Muscle of leg (tissue), 16 donors: ENCODE measurements at places on chromosomes 2 and 18. TPM values are rescaled to one million over a fixed set of nuclear protein-coding genes. Genes with fewer than 3 reads are reported as not detected.

CD226 gene
- total RNA-seq: 0.53 TPM

GRCh38 chr18:48090021-48090420 lies 159.6 kb upstream of the SMAD2 start:
- DNase-seq: no peak

DNA sequence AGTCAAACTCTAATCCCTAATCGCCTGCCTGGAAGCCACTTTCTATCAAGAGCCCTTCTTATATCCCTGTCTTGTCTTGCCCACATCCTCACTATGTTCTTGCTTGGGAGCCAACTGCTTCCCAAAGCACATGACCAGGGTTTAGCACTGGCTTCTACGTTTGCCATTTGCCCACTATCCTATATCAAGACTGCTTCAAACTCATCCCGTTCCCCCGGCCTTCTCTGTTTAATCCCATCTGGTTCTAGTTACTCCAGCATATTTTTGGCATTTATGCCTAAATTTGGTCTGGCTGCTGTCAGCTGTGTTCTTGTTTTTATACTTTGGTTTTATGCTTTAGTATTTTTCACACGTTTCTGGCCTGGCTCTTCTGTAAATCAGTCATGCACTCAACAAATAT lies 40.2 kb downstream of the POLR1A start:
- DNase-seq: peak; percentile 76

CHST9 gene
- total RNA-seq: 0.27 TPM

DNA sequence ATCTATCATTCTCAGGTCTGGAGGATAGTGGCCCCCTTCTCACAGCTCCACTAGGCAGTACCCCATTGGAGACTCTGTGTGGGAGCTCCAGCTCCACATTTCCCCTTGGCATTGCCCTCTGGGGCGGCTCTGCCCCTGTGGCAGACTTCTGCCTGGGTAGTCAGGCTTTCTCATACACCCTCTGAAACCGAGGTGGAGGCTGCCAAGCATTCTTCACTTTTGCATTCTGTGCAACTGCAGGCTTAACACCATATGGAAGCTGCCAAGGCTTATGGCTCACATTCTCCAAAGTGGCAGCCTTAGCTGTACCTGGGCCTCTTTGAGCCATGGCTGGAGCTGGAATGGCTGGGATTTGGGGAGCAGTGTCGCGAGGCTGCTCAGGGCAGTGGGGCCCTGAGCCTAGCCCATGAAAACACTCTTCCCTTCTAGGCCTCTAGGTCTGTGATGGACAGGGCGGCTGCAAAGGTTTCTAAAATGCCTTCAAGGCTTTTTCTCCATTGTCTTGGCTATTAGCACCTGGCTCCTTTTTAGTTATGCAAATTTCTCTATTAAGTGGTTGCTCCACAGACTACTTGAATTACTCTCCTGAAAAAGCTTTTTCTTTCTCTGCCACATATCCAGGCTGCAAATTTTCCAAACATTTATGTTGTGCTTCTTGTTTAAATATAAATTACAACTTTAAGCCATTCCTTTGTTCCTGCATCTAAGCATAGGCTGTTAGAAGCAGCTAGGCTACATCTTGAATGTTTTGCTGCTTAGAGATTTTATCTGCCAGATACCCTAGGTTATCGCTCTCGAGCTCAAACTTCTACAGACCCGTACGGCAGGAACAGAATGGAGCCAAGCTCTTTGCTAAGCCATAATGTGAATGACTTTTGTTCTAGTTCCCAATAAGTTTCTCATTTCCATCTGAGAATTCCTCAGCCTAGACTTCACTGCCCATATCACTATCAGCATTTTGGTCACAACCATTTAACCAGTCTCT lies 206.5 kb downstream of the CPS1 start:
- DNase-seq: no peak

GRCh38 chr2:236169741-236170589 lies 1.8 kb upstream of the GBX2 start:
- no peak for DNase-seq

GRCh38 chr2:62501794-62502500 lies 4.0 kb downstream of the TMEM17 start:
- DNase-seq: no peak

DNA sequence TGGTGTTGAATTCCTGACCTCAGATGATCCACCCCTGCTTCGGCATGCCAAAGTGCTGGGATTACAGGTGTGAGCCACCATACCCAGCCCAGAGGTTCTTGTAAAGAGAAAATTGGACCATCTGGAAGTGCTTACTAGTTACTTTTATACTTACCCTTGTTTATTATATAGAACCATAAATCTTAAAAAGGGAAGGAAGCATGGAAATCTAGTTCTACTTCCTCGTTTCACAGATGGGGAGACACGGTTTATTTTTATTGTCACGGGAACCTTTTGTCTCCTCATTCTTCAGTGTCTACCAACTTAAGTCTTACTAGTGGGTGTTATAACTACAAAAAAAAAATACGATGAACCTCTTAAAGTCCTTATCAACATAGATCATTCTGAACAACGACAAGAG lies 45.8 kb upstream of the PDK1 start:
- peak; percentile 29 for DNase-seq

DNA sequence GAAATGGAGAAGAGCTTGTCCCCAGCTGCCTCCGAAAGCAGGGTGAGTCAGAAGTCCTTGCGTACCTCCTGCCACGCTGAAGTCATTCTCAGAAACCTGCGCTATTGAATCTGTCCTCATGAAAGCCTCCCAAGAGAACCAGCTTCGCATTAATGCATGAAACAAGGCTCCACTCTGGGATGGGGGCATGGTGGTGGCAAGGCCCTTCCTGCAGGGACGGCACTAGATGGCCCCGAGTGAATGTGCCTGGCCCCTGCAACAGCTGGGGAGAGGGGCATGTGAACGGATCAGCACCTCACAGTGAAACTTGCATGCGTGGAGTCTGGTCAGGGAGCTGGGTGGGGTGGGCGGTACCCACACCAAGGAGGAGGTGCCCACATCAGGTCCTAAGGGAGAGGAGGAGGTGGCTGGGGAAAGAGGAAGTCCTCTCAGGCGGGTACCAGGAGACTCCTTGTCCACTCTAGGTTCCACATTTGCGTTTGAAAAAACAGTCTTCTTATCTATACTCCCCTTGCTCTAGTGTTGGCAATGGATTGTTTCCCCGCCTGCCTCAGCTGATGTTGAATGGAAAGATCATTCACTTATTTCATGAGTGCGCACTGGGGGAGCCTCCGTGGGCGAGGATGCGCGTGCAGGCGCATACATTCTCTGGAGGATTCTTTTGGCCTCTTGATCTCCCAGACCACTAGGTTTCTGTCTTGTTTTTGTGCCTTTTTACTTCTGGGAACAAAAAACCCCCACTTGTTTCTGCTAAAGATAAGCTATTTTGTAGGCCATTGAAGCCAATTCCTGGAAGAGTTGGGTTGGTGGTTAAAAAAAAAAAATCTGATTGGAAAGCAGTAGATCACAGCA lies 104.7 kb downstream of the KLHL29 start:
- no peak for DNase-seq

GRCh38 chr2:131105156-131105949 lies at the start of gene PLEKHB2:
Gene PLEKHB2 (plus strand): TSS chr2:131105336. CDS start chr2:131120942, 15,606 bp downstream.
- peak; percentile 97 for DNase-seq

DNA sequence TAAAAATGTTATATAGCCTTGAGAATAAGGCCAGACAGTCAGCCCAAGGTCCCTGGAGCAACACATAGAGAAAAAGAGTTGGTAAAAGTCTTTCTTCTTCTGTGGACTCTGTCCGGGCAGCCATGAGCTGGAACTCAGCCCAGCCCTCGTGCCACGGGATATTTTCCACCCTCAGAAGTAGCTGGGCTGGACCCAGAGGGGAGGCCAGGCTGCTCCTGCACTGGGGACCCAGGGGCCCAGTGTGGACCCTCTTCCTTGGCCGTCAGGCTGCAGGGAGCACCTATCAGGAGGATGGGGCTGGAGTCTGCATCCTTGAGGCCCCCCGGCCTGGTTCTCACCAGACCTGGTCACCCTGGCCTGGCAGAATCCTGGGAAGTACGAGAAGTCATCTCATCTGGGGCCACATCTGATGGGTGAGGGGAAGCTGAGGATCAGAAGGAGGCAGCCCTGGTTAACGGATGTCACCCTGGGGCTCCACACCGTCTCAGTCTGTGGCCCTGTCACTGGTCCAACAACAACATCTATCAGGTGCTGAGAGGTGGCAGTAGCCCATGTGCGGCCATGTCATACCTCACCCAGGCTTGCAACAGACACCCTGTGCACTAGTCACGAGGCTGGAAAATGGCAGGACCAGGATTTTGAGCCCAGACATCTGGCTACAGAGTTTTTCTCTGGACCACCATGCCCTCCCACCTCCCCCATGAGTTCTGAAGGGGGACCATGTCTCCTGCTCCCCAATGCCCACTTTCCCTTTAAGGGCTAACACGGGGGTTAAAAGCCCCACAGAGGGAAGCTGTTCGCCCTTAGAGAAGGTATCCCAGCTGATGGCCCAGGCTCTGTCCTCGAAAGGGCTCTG lies 33.0 kb downstream of the SDC1 start:
- DNase-seq: no peak

CTNNA2 gene
- 0.62 TPM for total RNA-seq

GRCh38 chr18:51211552-51211951 lies 14.1 kb upstream of the MEX3C start:
- peak; percentile 58 for DNase-seq

DNA sequence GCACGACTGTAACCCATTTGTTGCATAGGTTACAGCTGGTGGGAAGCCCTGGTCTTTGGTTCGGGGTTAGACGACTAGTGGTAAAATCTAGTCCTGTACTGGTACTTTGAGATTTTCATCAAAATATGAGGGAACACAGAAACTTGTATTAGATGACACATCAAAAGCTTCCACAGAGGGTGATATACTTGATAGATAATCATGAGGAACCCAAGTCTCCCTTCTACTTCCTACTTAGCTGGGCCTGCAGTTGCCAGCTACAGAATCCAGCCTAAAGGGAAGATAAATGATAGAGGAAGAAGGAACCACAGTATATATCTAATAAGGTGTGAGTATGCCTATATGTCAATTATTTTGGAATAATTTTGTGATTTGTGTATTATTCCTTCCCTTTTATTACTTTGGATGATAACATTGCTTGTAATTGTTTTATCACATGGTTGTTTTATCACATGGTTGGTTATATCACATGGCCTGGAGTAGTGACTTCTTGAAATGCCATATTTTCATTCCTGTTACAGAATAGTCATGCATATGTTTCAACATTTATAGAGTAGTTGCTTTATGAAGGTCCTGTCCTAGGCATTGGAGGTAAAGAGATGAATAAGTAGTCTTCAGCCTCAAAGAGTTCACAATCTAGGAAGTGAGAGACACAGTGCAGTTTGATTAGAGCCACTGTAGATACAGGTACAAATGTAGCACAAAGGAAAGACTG lies 2.9 kb downstream of the AGPS start:
- no peak for DNase-seq

RAPH1 gene
- total RNA-seq: 32.7 TPM

C2orf49 gene
- total RNA-seq: 14.9 TPM

DNA sequence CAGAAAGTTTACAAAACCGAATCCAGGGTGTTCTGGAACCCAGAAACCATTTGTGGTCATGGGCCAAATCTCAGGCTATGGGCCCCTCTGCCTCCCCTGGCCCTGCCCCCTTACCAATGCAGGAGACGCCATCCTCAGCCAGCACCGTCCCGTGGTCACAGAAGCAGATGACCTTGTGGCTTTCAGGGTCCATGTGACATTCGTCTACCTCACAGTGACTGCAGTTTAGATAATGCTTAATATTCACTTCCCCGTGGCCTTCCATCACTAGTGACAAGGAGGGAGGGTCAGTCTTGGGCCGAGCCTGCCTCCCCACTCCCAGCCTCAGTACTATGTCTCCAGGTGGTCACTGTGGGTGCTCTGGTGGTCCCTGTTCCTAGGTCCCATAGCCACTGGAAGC lies 111.6 kb downstream of the CLIP4 start:
- no peak for DNase-seq

MALL gene
- 6.3 TPM for total RNA-seq

REG3A gene
- total RNA-seq: not detected

GRCh38 chr2:637804-638203 lies 39.4 kb downstream of the TMEM18 start:
- DNase-seq: no peak

DNA sequence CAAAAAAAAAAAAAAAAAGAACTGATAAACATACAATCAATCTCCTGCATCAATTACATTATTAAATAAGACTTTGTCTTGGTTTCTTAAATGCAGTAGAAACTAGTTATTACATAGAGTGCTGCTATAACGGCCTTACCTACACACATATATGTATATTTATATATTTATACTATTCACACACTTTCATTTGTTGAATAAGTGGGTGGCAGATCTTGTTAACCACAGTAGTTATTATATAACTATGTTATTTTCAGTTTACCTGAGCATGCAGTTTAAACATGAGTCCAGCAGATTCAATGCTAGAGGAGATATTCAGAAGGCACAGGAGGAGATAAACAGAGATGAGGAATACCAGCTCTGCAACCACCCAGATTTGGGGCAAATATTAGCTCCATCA lies 81.5 kb upstream of the CD226 start:
- no peak for DNase-seq

MAP2 gene
- 5.7 TPM for total RNA-seq

DNA sequence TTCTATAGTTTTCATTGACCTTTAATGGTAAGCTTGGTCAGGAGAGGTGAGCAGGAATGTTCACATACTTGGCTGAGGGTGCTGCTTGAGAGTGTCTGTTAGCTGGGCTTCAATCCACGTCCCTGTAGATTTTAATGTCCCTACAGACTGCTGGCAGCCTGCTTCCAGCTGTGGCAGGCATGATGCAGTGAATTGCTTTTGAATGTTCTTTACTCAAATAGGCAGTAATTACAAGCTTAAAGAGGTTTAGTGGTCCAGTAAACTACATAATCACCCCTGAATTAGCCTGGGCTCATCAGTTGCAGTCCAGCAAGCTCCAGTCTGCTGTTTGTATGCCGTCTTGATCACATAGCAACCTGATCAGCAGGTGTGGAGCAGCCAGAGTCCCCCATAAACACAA lies 102.1 kb downstream of the MEIS1 start:
- DNase-seq: no peak

DNA sequence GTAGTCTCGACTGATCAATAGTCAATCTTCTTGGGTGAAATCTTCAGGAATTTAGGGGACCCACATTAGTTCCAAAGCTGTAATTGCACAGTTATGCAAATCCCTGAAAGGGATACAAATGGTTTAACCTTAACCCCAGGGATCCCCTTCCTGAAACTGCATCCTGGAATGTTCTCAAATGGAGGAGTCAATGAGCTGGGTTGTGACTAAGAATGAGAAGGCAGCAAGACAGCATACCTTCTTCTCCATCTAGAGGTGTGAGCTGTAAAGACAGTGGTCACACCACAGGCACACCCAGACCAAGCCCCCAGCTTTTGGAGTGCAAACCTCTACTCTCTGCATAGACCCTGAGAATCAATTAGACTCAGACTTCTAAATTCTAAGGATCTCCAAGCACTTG lies 164.7 kb upstream of the MEIS1 start:
- no peak for DNase-seq

DPP4 gene
- total RNA-seq: 13.4 TPM

DNA sequence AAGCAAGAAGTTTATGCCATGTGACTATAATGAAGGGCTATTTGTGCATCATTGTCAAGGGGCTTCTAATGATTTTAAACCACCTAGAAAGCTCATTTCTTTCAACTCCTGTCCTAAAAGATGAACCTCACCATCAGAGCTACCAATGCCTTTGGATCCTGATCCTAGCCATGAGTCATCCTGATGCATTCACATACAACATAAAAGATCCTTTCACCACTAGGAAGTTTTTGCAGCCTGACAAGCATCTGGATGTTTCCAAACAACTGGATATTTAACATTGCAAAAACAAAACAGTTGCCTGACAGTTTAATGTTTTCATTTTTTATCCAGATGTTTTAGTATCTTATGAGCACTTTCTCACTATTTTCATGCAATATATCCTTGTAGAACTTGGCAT lies 425.3 kb downstream of the MBD2 start:
- DNase-seq: peak; percentile 4
